ENCODE measurements at places on chromosomes 2 and 18. TPM values are rescaled to one million over a fixed set of nuclear protein-coding genes. Genes with fewer than 3 reads are reported as not detected.

DNA sequence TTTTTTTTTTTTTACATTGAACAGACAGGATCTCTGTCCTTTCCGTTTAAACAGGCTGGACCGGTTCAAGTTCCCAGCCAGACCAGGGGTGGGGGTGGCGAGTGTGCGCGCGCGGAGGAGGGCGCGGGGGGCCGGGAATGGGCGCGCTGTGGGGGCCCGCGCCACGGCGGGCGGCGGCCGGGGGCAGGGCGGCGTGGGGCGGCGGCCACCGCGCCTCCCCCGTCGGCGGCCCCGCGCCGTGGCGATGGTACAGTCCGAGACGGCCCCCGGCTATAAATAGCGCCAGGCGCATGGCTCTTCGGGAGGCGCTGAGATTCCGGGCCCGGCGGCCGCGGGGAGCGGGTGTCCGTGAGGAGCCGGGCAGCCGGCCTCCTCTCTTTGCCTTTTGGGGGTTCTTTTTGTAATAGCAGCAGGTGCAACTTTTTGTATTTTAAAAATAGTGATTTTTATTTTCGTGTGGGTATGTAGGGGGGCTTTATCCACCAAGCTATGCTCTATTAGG, 430 bp upstream of the CELF4 start:
- DNase-seq = peak; percentile 97
- peaks cover 57% of the 10 kb centered on the region for H3K27me3 ChIP-seq
- no peaks in the 10 kb centered on the region for H3K4me1 ChIP-seq
- no peak overlapping the region for H3K4me3 ChIP-seq
- no peak overlapping the region for H3K27ac ChIP-seq
- no peaks in the 10 kb centered on the region for H3K36me3 ChIP-seq

GRCh38 chr18:61992285-61992684, 99.5 kb upstream of the RNF152 start:
- peak; percentile 22 for DNase-seq
- H3K4me3 ChIP-seq = no peak overlapping the region
- peak overlapping the region; percentile 89 for H3K27ac ChIP-seq
- peaks cover 32% of the 10 kb centered on the region for H3K4me1 ChIP-seq

DNA sequence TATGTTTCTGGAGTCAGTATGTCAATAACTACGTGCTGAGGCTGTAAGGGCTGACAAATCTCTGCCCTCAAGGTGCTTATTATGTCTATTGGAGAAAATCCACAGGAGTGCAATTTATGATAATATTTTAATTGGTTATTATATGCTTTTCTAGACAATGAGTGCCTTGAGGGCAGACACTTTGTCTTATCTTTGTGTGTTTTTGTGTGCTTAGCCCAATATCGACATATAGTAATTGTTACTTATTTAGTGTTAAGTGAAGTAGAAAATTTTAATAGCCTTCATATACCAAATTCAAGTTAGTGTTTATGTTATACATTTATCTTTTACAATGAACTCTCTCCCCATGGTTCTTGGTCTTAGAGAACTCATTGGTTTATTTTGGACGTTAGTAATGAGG, 118.9 kb downstream of the WDR7 start:
- no peaks in the 10 kb centered on the region for H3K36me3 ChIP-seq
- no peak overlapping the region for H3K27ac ChIP-seq
- no peak for DNase-seq
- no peaks in the 10 kb centered on the region for H3K27me3 ChIP-seq
- no peaks in the 10 kb centered on the region for H3K4me1 ChIP-seq

DNA sequence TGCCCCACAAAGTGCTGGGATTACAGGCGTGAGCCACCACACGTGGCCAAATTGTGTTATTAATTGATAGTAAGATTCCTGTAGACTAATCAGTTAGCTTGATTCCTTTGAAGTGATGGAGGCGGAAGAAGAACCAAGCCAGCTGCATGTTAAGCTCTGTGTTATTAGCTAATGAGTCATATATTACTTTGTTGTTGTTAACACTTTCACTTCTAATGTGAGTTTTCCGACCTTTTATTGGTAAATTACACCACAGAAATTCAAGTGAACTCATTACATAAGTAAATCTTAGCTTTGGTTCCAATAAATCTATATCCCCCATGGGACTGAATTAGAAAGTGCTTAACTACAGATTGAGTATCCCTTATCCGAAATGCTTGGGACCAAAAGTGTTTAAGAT, 20.3 kb downstream of the CHMP1B start:
- H3K27me3 ChIP-seq = no peaks in the 10 kb centered on the region
- H3K36me3 ChIP-seq = no peaks in the 10 kb centered on the region
- DNase-seq = no peak
- H3K4me1 ChIP-seq = no peaks in the 10 kb centered on the region
- no peak overlapping the region for H3K27ac ChIP-seq
- H3K4me3 ChIP-seq = no peak overlapping the region

DNA sequence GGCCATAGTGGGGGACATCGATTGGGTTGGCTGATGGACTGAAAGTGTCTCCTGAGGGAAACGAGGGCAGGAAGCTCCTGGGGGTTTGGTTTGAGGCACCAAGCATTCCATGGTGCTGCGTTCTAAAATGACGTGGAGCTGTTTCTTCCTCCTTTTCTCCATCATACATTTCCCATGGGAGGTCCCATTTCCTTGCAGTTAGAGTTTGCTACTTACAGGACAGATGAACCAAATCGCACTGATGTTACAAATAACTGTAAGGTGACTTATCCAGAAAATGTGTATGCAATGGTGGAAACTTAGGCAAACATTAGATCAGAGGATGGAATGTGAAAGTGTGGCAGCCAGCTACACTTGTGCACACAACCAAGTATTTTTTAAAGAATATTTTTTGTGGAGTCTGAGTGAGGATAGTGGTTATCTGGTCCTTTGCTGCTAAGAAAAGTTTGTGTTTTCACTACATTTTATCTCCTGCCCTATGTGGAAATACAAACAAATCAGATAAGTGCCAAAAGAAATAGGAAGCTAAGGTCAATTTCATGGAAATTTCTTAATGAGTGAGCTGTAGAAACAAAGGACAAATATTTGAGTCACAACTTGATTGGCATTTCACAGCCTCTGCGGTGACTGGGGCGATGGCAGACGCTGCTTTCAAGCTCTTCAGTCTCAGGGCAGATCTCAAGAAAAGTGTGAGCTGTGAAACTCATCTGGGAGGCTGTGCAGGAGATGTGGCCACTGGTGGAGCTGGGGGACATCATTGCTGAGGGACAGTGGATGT, 256.2 kb downstream of the TSN start:
- DNase-seq = no peak
- peaks cover 5% of the 10 kb centered on the region for H3K4me1 ChIP-seq
- H3K36me3 ChIP-seq = no peaks in the 10 kb centered on the region
- no peak overlapping the region for H3K4me3 ChIP-seq

- no peak overlapping the region for H3K27ac ChIP-seq
- H3K4me1 ChIP-seq = no peaks in the 10 kb centered on the region
- no peak overlapping the region for H3K4me3 ChIP-seq
- DNase-seq = no peak
- H3K36me3 ChIP-seq = no peaks in the 10 kb centered on the region
Measured at GRCh38 chr2:231012463-231012862, 16.5 kb downstream of the SPATA3 start.

DNA sequence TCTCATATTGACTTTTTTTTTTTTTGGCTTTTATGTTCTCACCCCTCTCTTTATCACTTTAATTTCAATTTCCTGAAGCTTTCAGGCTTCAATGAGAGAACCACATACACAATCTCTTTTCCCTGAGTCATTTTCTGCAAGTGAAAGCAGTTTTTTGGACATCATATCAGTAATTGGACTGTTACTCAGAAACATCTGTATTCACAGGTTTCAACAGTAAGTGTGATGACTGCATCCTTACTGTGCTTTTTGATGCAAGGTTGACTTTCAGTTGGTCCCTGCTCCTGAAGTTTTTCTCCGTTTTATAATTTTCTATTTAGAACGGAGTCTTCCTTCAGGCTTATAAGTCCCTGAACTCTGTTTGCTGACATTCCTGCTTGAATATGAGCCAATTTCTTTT, 70.5 kb upstream of the CCBE1 start:
- no peak overlapping the region for H3K27ac ChIP-seq
- H3K36me3 ChIP-seq = no peaks in the 10 kb centered on the region
- H3K4me1 ChIP-seq = peaks cover 16% of the 10 kb centered on the region

DNA sequence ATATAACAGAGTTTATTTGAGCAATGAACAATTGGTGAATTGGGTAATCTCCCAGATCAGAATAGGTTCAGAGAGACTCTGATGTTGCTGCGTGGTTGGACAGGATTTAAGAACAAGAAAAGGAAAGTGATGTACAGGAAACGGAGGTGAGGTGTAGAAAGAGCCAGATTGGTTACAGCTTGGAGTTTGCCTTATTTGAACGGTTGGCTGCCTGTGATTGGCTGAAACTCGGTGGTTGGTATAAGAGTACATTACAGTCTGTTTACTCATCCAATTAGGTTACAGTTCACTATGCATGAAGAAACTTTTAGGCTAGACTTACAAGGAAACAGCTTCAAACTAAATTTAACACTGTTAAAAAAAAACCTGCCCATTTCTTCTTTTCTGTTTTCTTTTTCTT, 68.0 kb upstream of the CABLES1 start:
- no peak overlapping the region for H3K4me3 ChIP-seq
- H3K27ac ChIP-seq = no peak overlapping the region
- DNase-seq = no peak
- no peaks in the 10 kb centered on the region for H3K4me1 ChIP-seq

DNA sequence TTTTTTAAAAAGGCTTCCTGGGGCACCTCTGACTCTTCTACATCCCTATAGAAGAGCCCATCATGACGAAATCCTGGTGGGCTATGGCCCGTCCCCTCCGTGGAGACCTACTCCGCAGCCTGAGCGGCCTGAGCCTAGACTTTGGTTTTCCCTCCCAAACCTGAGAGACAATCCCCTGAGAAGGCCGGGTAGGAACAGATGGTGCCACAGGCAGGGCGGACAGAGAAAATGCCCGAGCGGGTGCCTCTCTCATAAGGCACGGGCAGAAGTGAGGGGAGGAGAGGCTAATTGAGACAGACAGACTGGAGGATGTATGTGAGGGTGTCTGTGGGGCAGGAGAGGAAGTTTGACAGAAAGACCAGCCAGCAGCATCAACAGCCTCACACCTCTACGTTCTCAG, 20.2 kb upstream of the SFXN5 start:
- H3K27ac ChIP-seq = peak overlapping the region; percentile 23
- peaks cover 20% of the 10 kb centered on the region for H3K36me3 ChIP-seq
- no peak for DNase-seq
- peaks cover 13% of the 10 kb centered on the region for H3K4me1 ChIP-seq

GRCh38 chr2:201470821-201471731, 19.5 kb downstream of the STRADB start:
- peaks cover 28% of the 10 kb centered on the region for H3K36me3 ChIP-seq
- H3K4me3 ChIP-seq = no peak overlapping the region
- DNase-seq = no peak
- no peaks in the 10 kb centered on the region for H3K27me3 ChIP-seq
- peak overlapping the region; percentile 56 for H3K27ac ChIP-seq

DNA sequence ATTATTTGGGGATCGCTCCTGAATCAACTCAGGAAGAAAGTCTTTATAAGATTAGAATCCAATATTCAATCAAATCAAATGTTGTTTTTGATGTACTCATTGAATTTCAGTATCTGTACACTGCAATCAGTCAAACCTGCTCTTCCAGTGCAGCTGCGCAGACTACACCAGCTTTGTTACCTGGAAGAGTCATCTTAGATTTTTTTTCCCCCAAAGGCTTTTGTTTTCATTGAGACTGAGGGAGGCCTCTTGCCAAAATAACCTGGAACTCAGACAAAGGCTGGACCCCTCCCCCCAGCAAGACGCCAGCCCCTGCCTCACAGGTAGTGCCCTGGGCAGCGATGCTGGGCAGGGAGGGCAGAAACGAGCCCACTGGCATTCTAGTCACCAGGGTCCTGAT, 74.8 kb downstream of the ARHGEF4 start:
- H3K27ac ChIP-seq = no peak overlapping the region
- no peaks in the 10 kb centered on the region for H3K27me3 ChIP-seq
- no peak overlapping the region for H3K4me3 ChIP-seq
- no peak for DNase-seq
- H3K36me3 ChIP-seq = no peaks in the 10 kb centered on the region
- no peaks in the 10 kb centered on the region for H3K4me1 ChIP-seq

DNA sequence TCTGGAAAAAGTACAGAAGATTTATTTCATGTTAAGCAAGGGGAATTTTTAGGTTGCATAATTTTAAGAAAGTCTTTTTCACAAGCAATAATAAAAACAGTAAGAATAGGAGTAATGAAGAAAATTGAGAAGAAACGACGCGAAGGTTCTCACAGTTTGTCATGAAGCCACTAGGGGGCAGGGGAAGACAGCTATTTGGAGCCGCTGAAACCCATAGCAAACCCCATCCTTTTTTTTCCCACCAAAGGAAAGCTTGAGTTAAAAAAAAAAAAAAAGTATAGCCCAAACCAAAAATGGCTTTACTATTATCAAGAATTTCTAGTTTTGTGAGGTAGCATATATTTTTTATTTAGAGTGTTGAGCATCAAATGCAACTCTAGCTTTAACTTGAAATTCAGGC, 300.9 kb downstream of the PHLPP1 start:
- no peaks in the 10 kb centered on the region for H3K36me3 ChIP-seq
- DNase-seq = no peak
- H3K27ac ChIP-seq = no peak overlapping the region
- H3K4me3 ChIP-seq = no peak overlapping the region

- no peak for DNase-seq
- no peaks in the 10 kb centered on the region for H3K36me3 ChIP-seq
- H3K27ac ChIP-seq = no peak overlapping the region
- H3K27me3 ChIP-seq = no peaks in the 10 kb centered on the region
- no peaks in the 10 kb centered on the region for H3K4me1 ChIP-seq
Measured at GRCh38 chr2:108348816-108349570, 28.8 kb upstream of the SULT1C4 start.

DNA sequence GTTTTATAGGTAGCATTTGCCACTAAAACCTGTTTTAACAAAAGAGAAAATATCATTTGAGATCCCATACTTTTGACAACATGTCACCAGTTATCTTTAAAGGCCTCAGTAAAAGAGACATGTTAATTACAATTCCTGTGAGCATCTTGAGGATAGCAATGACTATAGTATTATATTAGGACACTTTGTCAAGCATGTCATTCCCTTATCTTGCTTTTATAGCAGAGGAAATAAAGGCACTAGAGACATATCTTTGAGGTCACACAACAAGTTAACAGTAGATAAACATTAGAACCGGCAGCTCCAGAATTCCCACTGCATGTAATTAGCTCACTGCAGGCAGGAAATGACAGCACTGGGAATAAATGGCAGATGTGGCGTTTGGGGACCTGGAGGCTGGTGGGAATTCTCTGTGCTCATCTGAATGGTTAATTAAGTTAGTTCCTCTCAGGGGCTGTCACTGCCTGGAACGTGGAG, 25.9 kb downstream of the LYPD6B start:
- H3K27me3 ChIP-seq = no peaks in the 10 kb centered on the region
- H3K4me3 ChIP-seq = no peak overlapping the region
- no peaks in the 10 kb centered on the region for H3K36me3 ChIP-seq

The ERFE gene
- 0.88 TPM for total RNA-seq

The CHAC2 gene
- total RNA-seq = 2.7 TPM

The UGT1A10 gene
- total RNA-seq = not detected

The PSMD14 gene
- 74.2 TPM for total RNA-seq

The IL1RL2 gene
- 1.2 TPM for total RNA-seq

Measured in osteoblast (primary cell).